Testis (tissue), 5 donors: ENCODE measurements at places on chromosomes 2 and 18.

- no peak for DNase-seq
Measured at GRCh38 chr2:174051741-174052583, 86.8 kb upstream of the SP3 start.

- peak; percentile 83 for DNase-seq
Measured at GRCh38 chr2:219041252-219041651, at the start of gene CFAP65. TSS of gene CFAP65 (minus strand) at chr2:219041516. CDS start at chr2:219039048, 2,468 bp downstream.

GRCh38 chr2:10242451-10242850 lies 60.3 kb upstream of the HPCAL1 start:
- DNase-seq = no peak

DNA sequence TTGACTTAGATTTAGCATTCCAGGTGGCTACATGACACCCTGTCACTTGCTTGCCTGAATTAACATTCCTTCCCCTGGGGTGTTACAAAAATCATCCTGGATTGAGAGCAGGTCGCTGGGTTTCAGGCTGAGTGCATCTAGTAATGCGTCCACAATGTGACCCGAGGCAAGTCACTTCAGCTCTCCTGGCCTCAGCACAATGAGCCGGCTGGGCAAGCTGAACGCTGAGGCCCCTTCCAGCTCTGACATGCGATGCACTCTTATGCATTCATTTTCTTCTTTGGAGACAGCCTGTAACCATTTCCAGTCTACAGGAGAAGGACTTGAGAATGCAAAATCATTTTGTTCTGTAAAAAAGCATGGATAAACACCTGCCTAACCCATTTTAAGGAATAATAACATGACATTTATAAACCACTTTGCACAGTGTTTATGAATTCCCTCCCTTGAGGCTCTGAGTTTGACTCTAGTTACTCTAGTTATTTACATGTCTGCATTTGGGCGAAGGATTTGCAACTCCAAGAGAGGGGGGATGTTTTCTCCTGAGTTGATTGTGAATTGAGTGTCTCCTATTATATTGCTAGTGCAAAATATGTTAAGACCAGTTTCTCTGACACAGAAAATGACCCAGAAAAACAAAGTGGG lies 63.0 kb upstream of the CPO start:
- DNase-seq = no peak

DNA sequence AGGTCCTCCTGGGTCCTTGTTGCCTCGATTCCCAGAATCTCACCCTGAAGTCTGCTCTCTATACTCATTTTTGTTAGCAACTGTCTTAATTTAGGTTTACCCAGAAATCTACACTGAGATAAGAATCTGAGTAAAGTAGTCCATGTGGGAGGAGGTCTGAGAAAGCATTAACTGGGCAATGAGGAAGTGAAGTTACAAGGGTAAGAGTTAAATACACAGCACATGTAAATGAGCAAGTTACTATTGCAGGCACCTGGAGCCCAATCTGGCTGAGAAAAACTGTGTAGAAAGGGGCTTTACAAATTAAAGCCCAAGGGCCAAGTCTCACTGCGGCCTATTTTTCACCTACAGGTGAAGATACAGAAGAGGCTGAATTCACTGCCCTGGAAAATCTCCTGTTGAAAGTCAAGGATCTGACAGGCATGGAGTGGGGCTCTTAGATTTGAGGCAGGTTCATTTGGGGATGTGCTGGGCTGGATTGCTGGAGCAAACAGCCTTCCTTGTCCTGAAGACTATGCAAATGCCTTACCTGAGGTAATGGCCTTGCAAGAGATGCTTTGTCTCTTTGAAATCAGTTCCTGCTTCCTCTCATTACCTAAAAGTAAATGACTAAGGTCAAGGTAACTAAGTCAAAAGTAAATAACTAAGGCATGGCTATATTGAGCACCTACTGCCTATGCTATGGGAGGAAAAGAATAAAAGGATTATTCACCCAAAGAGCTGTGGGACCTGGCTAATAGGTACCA lies 84.4 kb upstream of the DYNAP start:
- no peak for DNase-seq

- DNase-seq = no peak
Measured at GRCh38 chr2:33672896-33673295, 73.8 kb upstream of the FAM98A start.

- no peak for DNase-seq
Measured at GRCh38 chr2:167826906-167827305, 420.5 kb downstream of the STK39 start.

GRCh38 chr2:45014016-45014702 lies 4.9 kb upstream of the SIX2 start:
- peak; percentile 70 for DNase-seq

GRCh38 chr2:78940998-78941397 lies 84.5 kb upstream of the REG3G start:
- no peak for DNase-seq

GRCh38 chr2:170360546-170361089 lies 182.7 kb downstream of the MYO3B start:
- no peak for DNase-seq

GRCh38 chr2:112217854-112218253 lies 37.0 kb downstream of the ZC3H8 start:
- DNase-seq = no peak

DNA sequence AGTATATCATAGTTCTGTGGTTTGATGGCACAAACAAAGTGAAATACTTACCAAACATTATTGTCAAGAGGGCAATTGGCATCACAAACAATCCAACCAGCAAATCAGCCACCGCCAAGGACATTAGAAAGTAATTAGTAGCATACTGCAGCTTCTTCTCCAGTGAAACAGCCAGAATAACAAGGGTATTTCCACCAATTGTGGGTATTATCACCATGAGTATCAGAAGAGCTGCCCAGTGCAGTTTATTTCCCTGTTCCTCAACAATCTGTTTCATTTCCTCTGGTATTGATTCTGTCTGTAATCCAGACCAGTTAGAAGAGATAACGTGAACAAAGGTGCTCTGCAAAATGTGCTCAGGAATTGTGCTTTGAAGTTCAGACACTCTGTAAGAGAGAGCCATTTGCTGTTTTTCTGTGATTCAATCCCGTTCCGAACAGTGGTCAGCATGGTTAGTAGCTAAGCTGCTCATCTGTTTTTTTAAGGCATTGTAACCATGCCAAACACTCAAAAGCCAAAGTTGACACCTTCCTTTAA lies 1.4 kb downstream of the HTR2B start:
- no peak for DNase-seq

DNA sequence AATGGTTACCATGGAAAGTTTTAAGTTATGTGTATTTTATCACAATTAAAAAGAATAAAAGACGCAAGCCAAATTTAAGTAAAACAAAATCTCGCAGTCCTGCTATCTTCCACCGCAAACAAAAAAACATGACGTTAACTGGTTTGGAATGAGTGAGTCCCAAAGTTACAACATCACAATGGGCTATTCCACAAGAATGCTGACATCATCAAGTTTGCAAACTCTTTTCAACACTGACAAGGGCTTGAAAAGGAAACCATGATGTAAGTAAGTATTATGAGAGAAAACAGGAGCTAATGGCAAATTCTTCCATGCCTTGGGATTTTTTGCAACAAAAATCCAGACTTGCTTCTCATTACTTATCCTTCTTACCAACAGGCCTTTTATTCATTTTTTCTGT lies 31.1 kb downstream of the SIGLEC15 start:
- DNase-seq = no peak

DNA sequence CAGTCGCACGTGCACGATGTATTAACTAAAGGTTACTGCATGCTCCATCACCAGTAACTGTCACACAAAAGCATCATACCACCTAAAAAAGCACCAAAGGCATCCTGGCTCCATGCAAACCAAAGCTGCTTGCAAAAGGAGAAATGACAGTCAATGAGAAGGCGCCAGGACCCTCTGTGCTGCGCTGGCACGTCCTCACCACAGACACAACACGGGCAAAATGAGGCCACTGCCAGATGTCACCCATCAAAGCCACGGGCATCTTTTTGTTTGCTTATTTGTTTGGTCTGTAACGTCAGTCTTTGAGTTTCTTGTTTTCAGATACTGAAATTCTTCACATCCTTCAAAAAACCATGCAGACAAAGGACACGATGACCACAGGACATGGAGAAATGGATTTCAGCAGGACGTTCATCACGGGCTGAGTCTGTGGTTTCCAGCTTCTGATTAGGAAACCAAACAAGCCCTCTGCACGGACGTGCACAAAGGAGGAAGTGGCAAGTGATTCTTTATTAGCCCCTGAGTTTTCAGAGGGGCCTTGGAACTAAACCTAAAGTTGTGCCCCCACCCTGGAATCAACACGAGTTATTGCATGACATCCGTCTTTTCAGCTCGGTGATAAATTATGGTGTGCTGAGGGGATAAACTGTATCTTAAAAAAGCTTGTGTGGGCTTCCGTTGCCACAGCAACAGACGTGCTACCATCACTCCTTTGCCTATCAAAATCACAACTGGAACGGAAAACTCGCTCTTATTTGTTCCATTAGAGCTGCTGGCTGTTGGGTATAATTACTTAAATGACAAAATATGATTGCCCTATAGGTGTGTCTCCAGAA lies 181.8 kb downstream of the EIPR1 start:
- no peak for DNase-seq

DNA sequence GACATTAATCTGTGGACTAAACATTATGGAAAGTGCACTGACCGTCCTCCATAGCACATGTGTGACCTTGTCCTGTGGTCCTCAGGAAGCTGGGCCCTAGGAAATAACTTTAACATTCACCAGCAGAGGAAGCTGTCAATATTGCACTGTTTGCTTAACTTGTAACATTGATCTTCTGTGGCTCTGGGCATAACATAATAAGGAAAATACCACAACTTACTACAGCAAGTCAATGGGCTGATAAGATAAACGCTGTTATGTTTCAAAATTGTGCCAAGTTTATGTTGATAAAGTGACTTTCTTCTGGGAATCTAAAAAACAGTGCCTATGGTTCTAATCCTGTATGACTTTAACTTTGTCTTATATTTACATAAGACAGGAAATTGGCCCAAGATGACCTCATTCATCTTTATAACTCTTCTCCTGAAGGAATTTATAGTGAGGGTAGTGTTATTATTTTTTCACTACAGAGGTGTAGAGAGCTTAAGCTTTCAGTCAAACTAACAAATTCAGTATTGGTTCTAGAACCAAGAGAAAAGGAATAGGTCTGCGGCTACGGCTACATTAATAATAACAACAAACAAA lies 113.7 kb upstream of the MAP4K3 start:
- DNase-seq = no peak

DNA sequence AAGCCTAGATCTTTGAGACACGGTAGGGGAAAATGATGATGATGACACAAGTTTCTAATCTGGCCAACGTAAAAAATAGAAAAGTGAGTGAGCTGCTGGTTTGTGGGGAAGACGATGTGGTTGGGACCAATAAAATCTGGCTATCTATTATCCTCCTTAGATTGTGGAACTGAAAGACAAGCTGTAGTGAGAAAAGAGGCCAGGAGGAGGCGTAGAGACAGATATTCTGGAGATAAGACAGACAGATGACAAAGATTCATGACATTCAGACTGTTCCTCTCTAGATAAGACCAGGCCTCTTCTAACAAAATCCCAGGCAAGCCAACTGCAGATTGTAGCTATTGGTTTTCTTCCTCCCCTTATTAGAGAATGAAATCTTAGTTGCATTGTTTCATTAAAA lies 376.3 kb upstream of the UBE2E3 start:
- DNase-seq = no peak

DNA sequence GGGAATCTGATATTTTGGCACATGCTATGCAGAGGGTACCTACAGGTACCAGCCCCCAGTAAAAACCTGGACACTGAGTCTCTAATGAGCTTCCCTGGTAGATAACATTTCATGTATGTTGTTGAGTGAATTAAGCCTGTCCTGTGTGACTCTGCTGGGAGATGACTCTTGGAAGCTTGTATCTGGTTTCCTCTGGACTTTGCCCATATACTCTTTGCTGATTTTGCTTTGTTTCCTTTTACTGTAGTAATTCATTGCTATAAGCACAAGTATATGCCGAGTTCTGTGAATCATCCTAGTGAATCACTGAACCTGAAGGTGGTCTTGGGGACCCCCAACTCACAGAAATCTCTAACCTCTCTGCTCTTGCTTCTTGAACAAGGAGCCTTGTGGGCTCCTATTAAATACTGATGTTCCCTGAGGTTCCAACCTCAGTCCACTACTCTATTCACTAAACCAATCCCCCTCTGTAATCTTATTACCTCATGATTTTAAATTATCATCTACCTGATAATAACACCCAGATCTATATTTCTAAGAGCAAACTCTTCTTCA lies 94.3 kb upstream of the WDSUB1 start:
- no peak for DNase-seq

GRCh38 chr2:86301009-86301408 lies 36.4 kb downstream of the REEP1 start:
- peak; percentile 74 for DNase-seq

DNA sequence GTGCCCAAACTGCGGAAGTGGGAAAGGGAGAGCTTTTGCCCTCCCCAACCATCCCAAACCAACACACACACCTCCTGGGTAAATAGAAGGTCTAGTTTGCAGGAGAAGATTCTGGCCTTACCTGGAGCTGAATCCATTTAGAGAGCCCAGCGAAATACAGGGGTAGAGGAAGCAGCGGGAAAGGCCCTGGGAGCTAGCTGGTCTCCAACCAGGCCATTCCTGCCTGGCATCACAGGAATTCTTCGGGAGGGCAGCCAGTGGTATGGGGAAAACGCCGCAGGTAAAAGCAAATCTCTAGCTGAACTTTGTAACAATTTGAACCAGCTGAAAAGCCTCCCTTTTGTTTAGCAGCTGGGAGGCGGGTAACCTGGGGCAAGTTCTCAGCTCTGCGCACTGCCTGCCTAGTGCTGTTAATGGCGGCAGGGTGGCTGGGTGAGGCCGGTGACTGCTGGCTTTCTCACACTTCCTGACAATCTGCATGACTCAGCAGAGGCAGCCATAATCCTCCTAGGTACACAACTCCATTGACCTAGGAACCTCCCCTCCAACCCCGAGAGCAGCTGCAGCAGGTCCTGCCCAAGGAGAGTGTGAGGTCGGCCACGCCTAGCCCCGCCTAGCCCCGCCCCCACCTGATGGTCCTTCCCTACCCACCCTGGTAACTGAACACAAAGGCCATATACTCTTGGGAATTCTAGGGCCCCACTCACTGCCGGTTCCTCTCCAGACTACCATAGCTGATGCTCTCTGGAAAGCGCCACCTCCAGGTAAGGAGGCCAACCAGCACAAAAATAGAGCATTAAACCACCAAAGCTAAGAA lies 483.8 kb upstream of the REG3G start:
- peak; percentile 42 for DNase-seq

DNA sequence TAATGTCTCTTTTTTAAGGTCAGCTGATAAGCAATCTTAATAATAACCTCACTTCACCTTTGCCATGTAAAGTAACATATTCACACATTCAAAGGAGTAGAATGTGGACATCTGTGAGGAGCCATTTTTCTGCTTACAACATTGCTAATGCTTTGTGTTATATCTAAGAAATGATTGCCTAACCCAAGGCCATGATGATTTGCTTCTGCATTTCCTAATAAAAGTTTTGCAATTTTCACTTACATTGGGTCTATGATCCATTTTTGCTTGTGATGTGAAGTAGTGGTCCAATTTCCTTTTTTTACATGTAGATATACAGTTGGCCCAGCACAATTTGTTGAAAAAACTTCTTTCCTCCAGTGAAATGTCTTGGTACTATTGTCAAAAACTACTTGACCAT lies 22.0 kb downstream of the RELCH start:
- DNase-seq = no peak

- DNase-seq = no peak
Measured at GRCh38 chr18:4144201-4144600, 310.9 kb downstream of the DLGAP1 start.

GRCh38 chr2:152924219-152924618 lies 205.8 kb downstream of the ARL6IP6 start:
- no peak for DNase-seq

GRCh38 chr2:55229221-55229620 lies 2.9 kb downstream of the CLHC1 start:
- DNase-seq = no peak

- no peak for DNase-seq
Measured at GRCh38 chr2:46082531-46083485, 214.4 kb upstream of the EPAS1 start.
